Osteocyte (in vitro differentiated cells): ENCODE measurements at places on chromosomes 16 and 17.

DNA sequence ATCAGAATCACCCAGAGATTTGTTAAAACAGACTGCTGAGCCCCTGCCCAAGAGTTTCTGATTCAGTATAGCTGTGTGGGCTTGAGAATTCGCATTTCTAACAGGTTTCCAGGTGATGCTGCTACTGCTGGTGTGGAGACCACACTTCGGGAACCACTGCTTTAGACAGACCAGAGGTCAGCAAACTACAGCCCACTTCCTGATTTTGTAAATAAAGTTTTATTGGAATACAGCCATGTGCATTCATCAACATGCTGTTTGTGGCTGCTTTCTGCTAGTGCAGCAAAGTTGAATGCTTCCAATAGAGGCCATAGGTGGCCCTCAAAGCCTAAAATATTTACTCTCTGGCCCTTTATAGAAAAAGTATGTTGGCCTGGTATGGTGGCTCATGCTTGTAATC, 32.6 kb upstream of the CLEC19A start:
- no peak for DNase-seq

- DNase-seq, result no peak
These were observed 18.5 kb downstream of the ZFPM1 start for GRCh38 chr16:88471575-88471974.

GRCh38 chr16:2388139-2388874, 40.9 kb upstream of the CCNF start:
- DNase-seq, result no peak

- DNase-seq, result no peak
These were observed 122.8 kb downstream of the ZFHX3 start for GRCh38 chr16:72924927-72925630.

DNA sequence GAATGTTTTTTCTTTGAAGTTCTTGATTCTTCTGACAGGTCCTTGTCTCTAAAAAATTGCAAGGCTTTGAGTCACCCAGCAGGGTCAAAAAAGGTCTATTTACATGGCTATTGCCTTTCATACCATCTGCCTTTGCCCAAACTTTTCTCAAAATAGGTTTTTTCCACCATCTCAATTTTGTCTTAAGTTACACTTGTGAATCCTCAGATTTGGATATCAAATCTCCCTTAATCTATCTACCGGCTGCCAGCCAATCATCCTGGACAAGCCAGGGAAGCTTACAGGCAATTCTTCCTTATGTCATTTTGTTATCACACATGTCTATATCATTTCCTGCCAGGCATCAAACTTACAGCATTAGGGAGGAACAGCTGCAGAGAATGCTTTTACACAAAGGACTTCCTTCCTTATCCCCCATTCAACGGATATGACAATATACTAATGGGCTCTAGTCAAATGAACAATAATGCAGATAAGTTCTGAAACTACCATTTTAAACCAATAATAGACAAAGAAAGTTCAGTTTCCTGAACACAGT, 104.1 kb upstream of the CORO6 start:
- DNase-seq, result no peak

DNA sequence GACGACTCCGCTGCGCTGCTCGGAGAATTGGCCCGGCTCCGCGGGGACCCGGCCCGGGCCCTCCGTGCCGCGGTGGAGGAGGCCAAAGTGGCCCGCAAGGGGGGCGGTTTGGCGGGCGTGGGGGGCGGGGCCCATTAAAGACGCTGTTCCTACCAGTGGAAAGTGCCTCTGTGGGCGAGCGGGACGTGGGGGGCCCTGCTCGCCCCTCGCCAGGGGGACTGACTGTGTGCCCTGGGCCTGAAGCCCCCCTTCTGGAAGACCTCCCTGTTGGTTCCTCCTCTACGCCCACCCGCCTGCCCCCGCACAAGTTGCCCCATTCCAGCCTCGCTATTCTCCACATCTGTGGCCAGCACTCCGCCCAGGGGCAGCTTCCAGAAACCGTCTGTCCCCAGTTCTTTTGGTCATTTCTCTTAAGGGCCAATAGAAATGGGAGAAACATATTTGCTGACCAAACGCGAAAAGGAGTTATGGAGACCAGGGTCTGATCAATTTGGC, 1.9 kb upstream of the FGF11 start:
- DNase-seq, result no peak

GRCh38 chr17:69728816-69729215, 314.3 kb downstream of the MAP2K6 start:
- DNase-seq, result no peak

GRCh38 chr16:74575807-74576643, 30.9 kb downstream of the GLG1 start:
- DNase-seq, result no peak

DNA sequence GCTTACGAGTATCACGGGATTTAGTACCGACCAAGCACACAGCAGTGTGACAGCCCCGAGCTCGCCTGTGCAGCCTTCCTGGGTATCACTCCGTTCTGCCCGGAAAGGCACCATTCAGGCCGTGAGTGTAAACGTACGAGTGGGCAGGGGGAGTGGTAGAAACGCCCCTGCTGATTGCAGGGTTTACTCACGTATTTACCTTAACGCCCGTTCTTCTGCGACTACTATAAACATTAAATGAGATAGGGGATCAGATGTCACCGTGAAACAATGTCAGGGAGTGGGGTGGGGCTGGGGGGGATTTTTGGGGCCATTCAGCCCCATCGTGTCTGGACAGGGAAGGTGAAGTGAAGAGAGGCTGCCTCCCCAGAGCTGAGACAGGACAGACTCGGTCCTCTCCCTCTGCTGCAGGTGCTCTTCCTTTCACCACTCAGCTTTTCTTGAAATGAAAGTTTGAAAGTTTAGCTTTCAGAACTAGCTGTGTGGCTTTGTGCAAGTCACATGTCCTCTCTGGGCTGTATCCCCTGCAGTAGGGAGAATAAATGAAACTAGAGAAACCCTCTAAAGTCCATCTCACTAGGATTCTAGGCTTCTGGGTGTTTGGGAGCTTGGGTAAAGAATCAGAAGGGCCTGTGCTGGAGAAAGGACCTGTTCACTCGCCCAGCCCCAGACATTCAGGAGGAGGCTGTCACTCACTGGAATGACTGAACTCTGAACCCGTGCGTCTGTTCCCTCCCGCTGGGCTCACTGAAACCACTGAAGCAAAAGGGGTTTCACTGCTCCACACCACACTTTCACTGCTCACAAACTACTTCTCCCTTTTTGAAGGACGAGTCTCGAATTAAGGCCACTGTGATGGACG, 66.7 kb downstream of the RPA1 start:
- no peak for DNase-seq

DNA sequence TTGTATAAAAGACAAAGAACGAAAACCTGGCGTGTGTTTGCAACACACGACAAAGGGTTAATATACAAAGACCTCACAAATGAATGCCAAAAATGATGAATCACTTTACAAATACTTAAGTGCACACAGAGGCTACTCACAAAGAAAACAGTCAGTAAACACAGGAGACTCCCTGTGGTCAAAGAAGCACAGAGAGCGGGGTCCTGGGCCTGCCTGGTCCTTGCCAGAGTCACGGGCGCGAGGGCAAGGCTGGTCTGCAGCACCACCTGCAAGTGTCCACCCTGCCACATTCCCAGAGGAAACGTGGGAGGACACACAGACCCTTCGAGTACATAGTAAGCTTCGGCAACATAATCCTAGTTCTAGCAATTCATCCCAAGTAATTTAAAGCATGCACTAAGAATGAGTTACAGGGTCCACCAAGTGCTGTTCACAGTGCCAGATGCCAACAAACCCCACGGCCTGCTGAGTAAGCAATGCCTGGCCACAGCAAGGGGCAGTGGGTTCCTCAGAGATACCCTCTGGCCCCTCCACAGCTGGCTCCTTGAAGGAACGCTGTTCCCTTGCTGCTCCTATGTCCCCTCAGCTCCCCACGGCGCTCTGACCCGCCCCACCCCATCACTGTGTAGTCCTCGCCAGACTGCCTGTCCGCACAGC, 24.6 kb upstream of the FAAP100 start:
- no peak for DNase-seq

GRCh38 chr17:38395090-38395489, 33.2 kb upstream of the ARHGAP23 start:
- DNase-seq, result no peak

DNA sequence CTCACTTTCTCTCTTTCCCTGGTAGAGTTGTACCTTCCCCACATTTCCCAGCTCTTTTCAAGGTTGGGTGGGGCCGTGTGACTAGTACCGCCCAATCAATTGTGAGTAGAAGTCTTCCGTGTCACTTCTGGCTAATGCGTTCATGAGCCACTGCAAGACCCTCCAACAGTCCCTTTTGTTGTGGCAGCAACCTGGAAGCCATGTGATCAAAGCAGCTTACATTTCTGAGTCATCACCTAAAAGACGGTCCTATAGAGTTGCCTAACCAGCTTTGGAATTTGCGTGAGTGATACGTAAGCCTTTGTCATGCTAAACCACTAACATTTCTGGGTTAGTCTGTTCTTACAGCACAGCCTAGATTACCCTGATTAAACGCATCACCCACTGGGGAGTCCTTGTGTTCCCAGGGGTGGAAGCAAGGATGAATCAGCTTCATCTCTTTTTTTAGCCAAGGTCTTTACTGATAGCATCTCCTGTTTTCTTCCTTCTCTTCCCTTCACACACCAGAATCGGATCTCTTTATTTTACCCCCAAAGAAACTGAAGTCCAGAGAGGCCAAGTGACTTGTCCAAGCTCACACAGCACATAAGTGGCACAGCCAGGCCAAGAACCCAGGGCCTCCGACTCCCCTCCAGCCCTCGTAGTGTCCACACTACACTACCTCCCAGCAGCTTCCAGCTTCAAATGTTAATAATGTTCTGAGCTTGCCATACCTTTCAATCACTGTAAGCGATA, 366.3 kb upstream of the XYLT1 start:
- DNase-seq, result no peak

GRCh38 chr17:7146115-7146514, 31.5 kb upstream of the ASGR2 start:
- DNase-seq, result no peak

DNA sequence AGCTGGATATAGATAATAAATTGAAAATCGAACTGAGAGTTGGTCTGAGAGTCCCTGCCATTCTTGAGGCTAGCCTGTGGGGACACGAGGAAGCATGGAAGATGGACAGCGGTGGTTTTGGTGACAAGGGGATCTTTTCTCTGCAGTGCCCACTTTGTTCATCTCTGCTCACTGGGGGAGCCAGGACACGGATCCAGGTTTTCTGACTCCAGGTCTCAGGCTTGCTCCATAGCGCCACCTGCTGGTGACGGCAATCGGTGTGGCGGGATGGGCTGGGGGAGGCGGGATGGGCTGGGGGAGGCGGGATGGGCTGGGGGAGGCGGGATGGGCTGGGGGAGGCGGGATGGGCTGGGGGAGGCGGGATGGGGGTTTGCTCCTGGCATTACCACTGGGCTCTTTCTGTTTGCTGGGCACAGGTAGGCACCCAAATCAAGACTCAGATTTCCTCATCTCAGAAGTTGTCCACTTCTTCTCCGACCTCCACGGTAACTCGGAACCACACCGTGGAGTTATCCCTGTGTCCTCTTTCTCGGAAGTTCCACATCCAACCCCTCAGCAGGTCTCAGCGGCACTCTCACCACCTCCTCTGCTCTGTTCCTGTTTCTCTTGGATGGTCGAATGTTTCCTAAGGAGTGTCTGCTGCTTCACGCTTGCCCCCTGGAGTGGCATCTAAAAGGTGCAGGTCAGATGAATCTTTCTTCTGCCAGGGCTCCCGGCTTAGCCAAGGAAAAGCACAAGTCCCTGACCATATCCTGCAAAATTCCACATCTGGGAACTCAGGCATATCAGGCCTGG, 142.4 kb downstream of the CYLD start:
- DNase-seq, result peak; percentile 82

DNA sequence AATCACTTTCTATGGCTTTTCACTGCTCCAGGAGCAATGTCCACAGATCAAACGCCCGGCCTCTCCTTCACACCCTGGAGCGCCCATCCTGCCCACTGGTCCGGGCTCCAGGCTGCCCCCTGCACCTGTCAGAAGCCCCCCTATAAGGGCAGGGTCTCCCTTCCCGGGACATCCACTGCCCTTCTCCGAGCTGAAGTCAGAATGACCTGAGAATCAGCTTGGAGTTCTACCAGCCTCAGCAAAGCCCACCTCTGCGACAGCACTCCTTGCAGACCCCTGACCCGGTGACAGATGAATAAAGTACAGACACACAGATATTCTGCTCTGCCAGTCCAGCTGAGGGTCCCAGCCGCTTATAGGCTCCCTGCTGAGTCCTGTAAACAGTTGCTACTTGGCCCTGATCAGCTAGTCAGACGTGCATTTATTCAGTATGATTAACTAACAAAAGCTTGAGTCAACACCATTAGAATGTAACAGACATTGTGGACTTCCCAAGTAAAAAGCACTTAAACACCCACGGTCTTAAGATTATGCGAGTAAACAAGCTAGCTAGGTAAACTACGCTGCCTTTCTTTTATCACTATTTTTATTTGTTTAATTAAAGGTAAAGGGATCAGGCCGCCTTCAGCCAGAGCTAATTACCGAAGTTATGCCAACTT, 4.8 kb downstream of the SLC7A5 start:
- no peak for DNase-seq

DNA sequence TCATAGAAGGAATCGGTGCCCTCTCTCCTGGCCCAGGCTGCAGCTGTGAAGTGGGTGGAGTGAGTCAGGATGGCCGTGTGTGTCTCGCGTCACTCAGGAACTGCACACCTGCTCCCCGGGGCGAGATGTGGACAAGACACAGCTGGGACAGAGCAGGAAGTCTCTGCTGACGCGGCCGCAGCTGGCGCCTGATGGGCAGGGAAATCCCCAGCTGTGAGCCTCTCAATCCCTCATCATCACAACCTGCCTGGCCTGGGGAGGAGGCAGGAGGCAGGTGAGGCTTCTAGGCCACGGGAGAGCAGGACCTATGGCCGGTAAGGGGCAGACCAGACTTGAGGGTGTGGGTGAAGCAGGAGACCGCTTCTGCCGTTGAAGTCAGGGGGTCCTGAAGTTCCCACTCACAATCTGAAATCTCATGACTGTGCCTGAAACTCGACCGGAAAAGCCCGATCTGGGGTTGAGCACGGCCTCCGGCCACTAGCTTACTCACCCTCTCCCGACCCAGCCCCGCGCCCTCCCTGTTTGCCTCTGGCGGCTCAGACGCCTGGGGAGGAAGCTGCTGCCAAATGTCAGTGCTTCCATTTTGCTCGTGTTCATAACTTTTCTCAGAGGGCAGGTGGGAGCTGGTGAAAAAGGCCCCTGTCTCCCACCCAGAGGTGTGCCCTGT, 1.1 kb upstream of the TRPV3 start:
- DNase-seq, result no peak

GRCh38 chr17:1724869-1725641, 551 bp downstream of the WDR81 start:
- DNase-seq, result peak; percentile 83

DNA sequence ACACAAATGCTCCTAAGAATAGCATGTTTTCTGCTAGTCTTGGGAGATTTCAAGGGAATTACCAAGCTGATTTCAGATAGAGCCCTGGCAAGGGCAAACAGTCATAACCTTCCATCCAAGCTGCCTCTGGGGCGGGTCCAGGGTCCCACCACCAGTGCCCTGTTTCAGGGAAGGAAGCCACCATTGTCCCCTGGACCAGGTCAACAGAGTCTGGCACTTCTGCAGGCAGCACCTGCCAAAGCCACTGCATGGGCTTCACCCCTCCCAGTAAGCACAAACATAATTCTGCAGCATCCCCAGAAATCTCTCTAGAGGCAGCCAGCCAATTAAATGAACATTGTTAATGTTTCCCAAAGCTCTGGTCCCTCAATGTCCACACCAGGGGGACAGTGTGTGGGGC, 143.0 kb downstream of the SALL1 start:
- DNase-seq, result no peak
